Activated T-helper 1 cell treated with anti-CD3 and anti-CD28 coated beads, Interleukin-12 subunit alpha, Interleukin-12 subunit beta, Interleukin-2, Interleukin-4 antibody, amounts not matched to agents 30 ng/mL and 10 ng/mL and 1 ng/mL, durations not matched to agents 14 hours and 24 hours and 36 hours (primary cell): ENCODE measurements at places on chromosomes 5 and 9.

DNA sequence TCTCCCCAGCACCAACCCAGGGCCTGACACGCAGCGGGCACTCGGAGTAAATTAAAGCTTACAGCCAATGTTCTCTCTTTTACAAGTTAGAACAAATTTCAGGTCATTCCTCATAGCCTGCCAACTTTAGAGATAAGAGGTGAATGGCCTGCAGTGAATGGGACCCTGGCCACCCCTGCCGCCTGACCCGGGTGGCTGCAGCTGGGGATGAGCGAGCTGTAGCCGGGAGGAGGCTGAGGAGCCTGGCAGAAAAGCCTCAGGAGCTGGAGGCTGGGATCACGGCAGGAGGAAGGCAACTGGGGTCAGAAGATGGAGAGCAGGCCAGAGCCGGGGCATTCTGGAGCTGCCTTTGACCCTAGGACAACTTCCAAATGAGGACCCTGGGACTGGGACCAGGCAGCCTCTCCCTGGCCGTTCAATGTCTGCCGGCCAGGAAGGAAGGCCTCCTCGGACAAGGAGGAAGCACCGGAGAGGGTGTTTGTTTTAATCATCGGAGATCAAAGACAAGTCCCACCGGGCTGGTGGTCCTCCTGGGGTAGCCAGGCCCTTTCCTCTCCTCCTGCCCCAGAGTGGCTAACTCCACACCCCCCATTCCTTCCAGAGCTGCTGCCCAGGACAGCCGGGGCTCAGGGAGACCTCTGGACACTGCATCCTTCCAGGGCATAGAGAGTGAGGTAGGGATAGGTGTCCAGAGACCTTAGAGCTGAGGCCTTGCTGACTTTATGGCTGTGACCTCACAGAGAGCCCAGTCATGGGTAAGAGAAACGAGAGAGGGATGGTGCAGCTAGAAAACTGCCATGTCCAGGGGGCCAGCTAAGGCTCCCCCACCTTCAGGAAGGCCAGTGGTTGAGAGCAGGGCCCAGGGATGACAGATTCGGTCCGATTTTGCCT lies 87.3 kb upstream of the LMX1B start:
- no peak for DNase-seq

- no peak for DNase-seq
These were observed 298.2 kb downstream of the MAN2A1 start for GRCh38 chr5:109987970-109988369.

DNA sequence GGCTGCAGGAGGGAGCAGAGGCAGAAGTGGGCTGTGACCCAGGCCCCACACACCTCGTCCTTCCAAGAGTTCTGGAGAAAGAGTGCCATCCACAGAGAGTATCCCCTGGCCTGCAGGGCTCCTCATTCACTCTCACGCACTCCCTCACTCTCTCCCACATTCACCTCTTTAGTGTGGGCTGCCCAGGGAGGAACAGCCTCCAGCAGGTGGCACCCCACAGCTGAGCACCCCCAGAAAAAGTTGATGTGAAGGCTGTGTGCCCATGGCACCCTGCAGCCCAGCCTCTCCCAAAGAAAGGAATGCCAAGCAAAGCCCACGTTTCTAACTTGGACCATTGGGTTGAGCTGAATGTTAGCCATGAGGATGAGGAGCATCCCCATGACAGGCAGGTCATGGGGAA lies 4.5 kb upstream of the SHC3 start:
- no peak for DNase-seq

DNA sequence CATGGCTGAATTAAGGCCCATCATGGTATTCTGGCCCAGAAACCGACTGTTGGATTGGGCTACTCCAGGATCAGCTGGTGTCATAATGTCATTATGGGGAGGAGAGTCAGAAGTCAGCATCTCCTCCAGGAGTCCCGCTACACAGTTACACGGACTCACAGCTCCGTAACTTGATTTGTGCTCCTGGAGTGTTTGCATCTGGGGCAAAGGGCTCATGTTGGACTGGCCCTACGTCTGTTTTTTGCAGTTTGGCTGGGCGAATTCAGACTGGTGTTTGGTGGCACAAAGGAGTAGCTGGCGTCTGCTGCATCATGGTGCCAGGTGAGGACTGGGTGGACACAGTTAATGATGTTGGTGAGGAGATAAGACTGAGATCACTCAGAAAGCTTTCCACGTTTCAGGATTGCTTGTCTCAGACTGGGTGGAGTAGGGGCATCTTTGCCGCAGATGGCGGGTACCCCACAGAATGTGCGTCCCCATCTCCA lies 31.3 kb downstream of the OR2V1 start:
- no peak for DNase-seq

GRCh38 chr5:125491986-125492492 lies 745.6 kb upstream of the ZNF608 start:
- no peak for DNase-seq
